ENCODE measurements at places on chromosomes 7 and 10. TPM values are rescaled to one million over a fixed set of nuclear protein-coding genes. Genes with fewer than 3 reads are reported as not detected.

DNAJB9 gene
- total RNA-seq = 15.6 TPM

EBLN1 gene
- total RNA-seq = not detected

SGCE gene
- total RNA-seq = 0.34 TPM

HABP2 gene
- total RNA-seq = not detected

LRMDA gene
- total RNA-seq = not detected

CCDC146 gene
- total RNA-seq = 5.3 TPM

NPSR1 gene
- total RNA-seq = not detected

NXPH1 gene
- total RNA-seq = not detected

GNGT1 gene
- total RNA-seq = not detected

HTRA1 gene
- total RNA-seq = not detected

BAIAP2L1 gene
- 1.5 TPM for total RNA-seq

TMEM176B gene
- total RNA-seq = not detected

VWDE gene
- 3.1 TPM for total RNA-seq

GIMAP8 gene
- 41.1 TPM for total RNA-seq

LRIT1 gene
- not detected for total RNA-seq

WDR86 gene
- not detected for total RNA-seq

SFMBT2 gene
- total RNA-seq = 32.1 TPM

GARIN1A gene
- total RNA-seq = 0.45 TPM

GIMAP7 gene
- 251 TPM for total RNA-seq

PHYHIPL gene
- not detected for total RNA-seq

CLDN4 gene
- total RNA-seq = 0.22 TPM

ZNHIT1 gene
- total RNA-seq = 62.6 TPM

OR13A1 gene
- not detected for total RNA-seq

ORC5 gene
- 15.1 TPM for total RNA-seq

PALS2 gene
- total RNA-seq = 28.2 TPM

SPDYE2 gene
- 0.15 TPM for total RNA-seq

NOM1 gene
- total RNA-seq = 22.5 TPM

SDK1 gene
- 0.45 TPM for total RNA-seq

SSC4D gene
- 0.31 TPM for total RNA-seq

PPP1R9A gene
- not detected for total RNA-seq

COL17A1 gene
- not detected for total RNA-seq

C10orf105 gene
- total RNA-seq = 0.55 TPM

EPHA1 gene
- total RNA-seq = 15.8 TPM

NDUFA5 gene
- 48.8 TPM for total RNA-seq

PNLIP gene
- not detected for total RNA-seq

TRIP6 gene
- total RNA-seq = 20.5 TPM

ZNRF2 gene
- total RNA-seq = 16.3 TPM

TYSND1 gene
- 12.2 TPM for total RNA-seq

NODAL gene
- 0.15 TPM for total RNA-seq

TEX47 gene
- total RNA-seq = not detected

HECW1 gene
- not detected for total RNA-seq

Measured in activated naive CD4-positive, alpha-beta T cell treated with anti-CD3 and anti-CD28 coated beads, Interleukin-2, amount 10 ng/mL, durations not matched to agents 5 hours and 36 hours (primary cell).